ENCODE measurements at places on chromosomes 2 and 18.

GRCh38 chr2:101733257-101733993, 35.9 kb downstream of the MAP4K4 start:
- DNase-seq = no peak

DNA sequence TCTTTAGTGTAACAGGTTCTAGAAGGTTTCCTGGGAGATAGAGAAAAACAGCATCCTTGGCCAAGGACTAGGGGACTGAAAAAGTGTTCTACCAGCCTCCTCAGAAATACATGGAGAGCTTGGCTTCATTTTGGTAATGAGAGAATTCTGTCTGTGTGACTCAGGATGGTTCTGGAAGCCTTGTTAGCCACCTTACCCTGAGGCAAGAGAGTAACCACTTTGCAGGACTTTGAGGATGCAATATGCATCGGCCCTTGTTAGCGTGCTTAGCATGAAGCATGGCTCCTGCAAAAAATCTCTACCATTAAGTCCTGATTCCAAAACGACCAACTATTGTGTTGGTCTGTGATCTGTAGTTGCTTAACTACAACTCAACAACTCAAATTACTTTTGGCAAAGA, 79.8 kb downstream of the C1QL2 start:
- no peak for DNase-seq

- no peak for DNase-seq
Measured at GRCh38 chr18:55340998-55341397, 247.0 kb downstream of the TCF4 start.

- no peak for DNase-seq
Measured at GRCh38 chr2:111042261-111042660, 78.5 kb upstream of the BCL2L11 start.

DNA sequence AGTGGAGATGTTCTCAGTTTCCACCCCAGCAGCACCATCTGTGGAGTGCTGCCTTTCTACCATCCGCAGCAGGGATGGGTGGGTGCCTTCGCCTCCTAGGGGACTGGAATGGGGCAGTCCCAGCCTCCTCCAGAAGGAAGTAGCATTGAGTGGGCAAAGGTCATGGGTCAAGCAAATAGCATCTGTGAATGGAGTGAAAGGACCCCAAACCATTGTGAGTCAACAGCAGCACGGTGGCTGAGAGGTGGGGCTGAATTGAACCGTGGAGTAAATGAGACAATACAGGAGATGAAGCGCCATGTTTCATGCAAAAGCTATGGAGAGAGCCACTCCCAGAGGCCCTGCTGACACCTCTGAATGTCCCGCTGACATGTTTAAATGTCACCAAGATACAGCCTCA, 9.7 kb downstream of the GPR55 start:
- DNase-seq = no peak

DNA sequence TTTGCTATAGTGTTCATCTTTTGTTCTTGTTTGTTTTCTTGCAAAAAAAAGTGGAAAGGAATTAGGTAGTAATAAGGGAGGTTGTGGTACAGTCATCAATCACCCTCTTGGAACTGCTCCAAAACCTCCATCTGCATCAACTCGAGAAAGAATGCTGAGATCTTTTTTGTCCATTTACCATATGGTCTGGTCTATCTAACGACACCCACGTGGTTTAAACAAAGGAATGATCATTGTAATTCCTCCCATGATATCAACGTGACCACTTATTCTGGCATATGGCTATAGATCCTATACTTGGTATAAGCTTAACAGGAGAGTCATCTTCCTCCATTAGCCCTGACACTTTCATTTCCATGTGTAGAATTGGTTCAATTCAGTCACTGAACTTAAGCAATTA, 1025.3 kb upstream of the NXPH2 start:
- no peak for DNase-seq
